ENCODE measurements at places on chromosomes 6 and 20. TPM values are rescaled to one million over a fixed set of nuclear protein-coding genes. Genes with fewer than 3 reads are reported as not detected.

KIF25 gene
- 1.2 TPM for polyA plus RNA-seq

GUCA1A gene
- polyA plus RNA-seq: 0.75 TPM

TBX18 gene
- 1.2 TPM for polyA plus RNA-seq

CCN5 gene
- polyA plus RNA-seq: 0.20 TPM

SEL1L2 gene
- not detected for polyA plus RNA-seq

HLA-DQA1 gene
- polyA plus RNA-seq: 0.27 TPM

GPX5 gene
- polyA plus RNA-seq: 3.6 TPM

HDGFL1 gene
- polyA plus RNA-seq: not detected

BCL2L1 gene
- 37.8 TPM for polyA plus RNA-seq

- no peak for DNase-seq
Measured at GRCh38 chr6:149445573-149445972, 39.2 kb downstream of the ZC3H12D start.

GRCh38 chr6:44264154-44265006 lies 971 bp downstream of the NFKBIE start:
- no peak for DNase-seq

DNA sequence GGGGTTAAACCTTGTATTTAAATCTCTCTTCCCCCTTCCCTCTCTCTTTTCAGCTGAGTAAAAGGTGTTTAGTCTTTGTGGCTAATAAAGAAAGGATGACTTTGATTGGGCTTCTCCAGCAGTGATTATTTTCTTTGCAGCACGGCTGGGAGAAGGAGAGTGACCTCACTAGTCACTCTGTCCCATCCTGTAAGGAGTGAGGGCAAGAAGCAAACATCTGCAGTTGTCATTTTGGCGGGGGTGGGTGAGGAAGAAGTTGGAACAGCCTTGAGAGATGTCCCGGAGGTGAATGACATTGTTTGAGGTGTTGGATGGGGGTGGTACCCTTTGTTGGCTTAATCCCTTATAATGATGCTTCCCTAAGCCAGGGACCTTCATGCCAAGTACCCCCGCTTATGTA lies 223.6 kb downstream of the EYA2 start:
- no peak for DNase-seq

- peak; percentile 30 for DNase-seq
Measured at GRCh38 chr6:3379482-3380060, 77.3 kb downstream of the SLC22A23 start.

DNA sequence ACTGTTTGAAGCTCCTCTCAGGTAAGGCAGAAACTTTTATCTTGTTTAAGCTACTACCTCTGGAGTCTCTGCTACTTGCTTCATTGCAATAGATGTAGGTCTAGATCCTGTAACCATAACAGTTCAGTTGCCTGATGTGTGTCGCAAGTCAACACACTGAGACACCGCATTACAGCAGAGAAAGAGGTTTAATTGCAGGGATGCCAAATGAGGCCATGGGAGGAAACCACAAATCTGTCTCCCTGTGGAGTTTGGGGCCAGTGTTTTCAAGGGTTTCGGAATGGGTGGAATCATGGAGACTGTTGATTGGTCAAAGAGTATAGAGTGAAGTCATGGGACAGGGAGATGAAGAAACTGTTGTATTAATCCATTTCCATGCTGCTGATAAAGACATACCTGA lies 57.1 kb upstream of the RBM24 start:
- peak; percentile 48 for DNase-seq

DNA sequence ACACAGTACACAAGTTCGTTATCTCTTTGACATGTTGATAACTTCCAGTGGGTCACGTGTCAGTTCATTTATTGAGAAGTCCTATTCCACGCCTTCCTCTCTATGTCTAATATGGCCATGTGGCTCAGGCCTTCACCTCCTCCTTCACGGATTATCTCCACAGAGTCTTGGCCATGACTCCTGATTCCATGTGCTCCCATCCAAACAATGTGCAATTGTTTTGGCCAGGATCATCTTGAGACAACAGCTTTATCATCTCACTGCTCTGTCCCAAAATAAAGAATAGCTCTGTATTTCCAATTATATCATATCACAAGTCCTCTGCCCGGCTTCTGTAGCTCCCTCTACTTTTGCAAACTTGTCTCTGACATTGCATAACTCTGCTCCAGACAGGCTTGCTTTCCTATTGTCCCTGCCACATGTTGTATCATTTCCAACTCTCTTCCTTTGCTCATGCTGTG lies 11.1 kb upstream of the TXNDC5 start:
- DNase-seq: no peak

DNA sequence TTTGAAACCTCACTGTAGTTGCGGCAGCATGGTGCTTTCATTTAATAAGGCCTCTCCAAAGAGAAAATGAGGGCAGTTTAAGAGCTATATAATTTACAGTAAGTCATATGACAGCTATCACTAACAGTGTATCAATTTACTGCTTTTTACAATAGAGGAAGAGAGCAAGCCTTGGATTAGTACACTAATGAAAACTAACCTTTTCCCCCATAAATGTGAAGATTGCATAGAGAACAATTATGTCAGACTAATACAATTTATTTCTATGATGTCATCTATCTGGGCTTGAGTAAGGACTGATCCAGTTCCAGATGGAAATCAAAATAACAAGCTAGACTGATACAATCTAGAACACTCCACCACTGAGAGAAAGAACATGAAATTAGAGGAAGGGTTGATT lies 78.1 kb upstream of the FAM83B start:
- DNase-seq: no peak

DNA sequence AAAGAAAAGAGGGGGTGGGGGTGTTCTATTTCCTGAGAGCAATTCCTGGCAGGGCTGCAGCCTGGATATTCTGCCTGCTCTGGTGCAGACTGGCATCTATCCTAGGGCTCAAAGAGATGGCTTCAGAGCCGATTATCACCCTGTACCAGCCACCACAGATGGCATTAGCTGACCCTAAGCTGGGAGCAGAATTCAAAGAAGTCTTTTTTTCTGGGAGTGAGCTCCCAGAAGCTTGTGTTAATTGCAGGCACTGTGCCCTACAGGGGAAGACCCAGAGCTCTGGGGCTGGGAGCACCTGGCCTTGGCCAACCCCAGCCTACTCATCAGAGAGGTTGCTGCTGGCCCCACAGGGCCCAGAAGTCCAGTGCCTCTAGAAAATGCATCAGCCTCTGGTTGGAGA lies 85.9 kb downstream of the PXDC1 start:
- no peak for DNase-seq

DNA sequence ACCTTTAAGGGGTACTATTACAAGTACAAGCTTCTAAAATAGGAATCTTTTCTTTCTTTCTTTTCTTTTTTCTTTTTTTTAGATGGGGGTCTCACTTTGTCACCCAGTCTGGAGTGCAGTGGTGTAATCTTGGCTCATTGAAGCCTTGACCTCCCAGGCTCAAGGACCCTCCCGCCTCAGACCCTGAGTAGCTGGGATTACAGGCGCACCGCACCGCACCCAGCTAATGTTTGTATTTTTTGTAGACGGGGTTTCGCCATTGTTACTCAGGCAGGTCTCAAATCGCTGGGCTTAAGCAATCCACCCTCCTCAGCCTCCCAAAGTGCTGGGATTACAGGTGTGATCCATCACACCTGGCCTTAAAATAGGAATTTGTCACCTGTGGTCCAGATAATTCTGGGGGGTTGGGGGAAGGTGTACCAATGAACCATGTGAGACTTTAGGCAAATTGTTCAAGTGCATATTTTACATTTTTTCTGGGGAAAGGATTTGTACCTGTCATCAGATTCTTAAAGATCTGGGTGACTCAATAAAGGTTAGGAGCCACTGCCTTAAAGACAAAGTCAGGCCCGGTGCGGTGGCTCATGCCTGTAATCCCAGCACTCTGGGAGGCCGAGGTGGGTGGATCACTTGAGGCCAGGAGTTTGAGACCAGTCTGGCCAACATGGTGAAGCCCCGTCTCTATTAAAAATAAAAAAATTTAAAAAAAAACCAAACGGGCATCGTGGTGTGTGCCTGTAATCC lies 19.7 kb upstream of the SYNJ2 start:
- DNase-seq: no peak

DNA sequence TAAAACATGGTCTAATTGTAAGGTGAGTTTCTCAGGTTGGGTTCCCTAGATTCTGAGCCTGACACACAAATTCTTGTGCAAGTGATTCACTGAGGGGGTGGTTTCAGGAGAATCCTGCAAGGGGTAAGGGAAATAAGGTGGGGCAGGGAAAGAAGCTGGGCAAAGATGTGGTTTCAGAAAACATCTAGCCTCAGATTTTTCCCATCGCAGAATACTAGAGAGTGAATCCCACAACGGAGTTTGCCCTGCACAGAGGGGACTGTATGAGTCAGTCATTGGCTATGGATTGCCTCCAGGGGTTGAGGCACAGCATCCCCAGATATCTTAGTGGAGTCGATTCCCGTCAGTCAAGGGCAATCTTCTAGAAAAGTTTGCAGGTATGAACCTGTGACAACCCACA lies 65.2 kb downstream of the PRL start:
- DNase-seq: no peak

- no peak for DNase-seq
Measured at GRCh38 chr6:158765499-158766068, 53.6 kb downstream of the EZR start.

- DNase-seq: no peak
Measured at GRCh38 chr20:40502576-40502975, 186.5 kb downstream of the MAFB start.

DNA sequence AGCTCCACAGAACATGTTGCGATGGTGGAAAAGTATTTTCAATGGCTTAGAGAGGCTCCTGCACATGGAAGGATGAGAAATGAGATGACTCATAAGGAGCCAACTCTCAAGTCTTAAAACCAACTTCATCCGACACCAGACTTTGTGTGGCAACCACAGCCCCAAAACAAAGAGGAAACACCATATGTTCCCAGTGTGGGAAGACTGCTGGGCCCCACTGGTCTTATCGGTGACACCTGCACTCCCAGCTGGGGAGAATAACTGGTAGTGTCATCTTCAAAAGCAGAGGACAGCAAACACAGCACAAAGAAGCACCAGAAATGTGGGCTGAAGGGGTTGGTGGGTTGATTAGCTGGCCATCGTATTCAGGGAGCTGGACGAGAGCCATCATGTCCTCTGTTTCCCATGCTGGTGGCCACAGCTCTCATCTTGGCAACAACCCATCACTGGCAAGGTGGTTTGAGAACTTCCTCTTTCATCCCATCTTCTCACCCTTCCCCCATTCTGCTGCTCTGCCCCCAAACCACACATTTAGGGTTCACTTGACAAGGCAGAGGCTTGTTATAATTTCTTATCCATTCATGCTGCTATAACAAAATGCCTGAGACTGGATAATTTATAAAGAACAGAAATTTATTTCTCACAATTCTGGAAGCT lies 46.0 kb upstream of the TASP1 start:
- DNase-seq: no peak

GRCh38 chr20:52899041-52899608 lies 73.0 kb upstream of the TSHZ2 start:
- no peak for DNase-seq

- no peak for DNase-seq
Measured at GRCh38 chr6:157228426-157229131, 94.7 kb downstream of the TMEM242 start.

- no peak for DNase-seq
Measured at GRCh38 chr6:90202156-90202555, 94.5 kb downstream of the BACH2 start.

GRCh38 chr20:11520596-11520995 lies 397.1 kb upstream of the BTBD3 start:
- no peak for DNase-seq

DNA sequence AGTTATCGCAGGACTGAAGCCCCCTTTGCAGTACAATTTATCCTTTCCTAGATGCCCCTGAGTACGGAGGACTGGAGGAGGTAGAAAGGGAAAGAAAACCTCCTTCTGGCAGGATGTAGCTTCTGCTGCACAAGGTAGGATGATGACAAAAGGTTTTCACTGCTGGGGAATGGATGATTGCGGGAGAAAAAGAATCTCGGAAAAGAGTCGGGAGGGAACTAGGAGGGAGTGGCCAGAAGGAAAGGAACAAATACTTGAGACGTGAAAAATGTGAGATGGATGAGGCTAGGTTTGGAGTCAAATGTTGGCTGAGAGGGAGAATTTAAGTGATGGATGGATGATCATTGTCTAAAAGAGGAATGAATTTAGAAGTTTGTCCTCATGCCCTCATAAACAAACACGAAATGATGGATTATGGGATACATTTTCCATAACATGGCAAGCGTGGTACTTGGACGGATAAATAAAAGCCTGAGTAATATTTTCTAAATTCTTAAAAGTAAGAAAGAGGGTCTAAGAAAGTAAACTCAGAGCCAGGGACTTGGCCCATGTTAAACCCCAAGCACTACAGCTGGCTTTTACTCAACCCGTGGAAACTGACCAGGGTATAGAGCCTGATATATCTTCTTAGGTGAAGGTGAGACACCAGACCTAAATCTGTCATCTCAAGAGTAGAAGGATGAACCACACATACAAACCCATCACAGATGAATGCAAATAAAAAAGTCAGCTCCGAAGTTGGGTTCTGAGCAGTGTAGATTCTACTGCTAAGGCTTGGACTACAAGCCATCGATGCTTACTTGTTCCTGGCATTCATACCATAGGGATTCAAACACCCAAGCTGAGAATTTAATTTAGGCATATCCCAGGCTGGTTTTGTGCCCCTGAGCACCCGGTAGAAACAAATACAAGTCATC lies 72.4 kb downstream of the HFE start:
- DNase-seq: peak; percentile 6

Data from cardiac muscle cell (in vitro differentiated cells and primary cell).